ENCODE measurements at places on chromosomes 12 and 14. TPM values are rescaled to one million over a fixed set of nuclear protein-coding genes. Genes with fewer than 3 reads are reported as not detected.

Gene SLC25A47
- not detected for total RNA-seq

Gene GPR68
- 0.06 TPM for total RNA-seq

Gene TAS2R19
- not detected for total RNA-seq

Gene KRT78
- total RNA-seq = not detected

Gene ACVRL1
- 0.30 TPM for total RNA-seq

Gene KERA
- not detected for total RNA-seq
